CD4-positive, alpha-beta T cell (primary cell): ENCODE measurements at places on chromosomes 11 and 22. TPM values are rescaled to one million over a fixed set of nuclear protein-coding genes. Genes with fewer than 3 reads are reported as not detected.

Gene SLC22A8
- not detected for total RNA-seq

Gene MRGPRE
- total RNA-seq: not detected

Gene RFPL2
- 0.30 TPM for total RNA-seq

Gene LRRC51
- 1.1 TPM for total RNA-seq

Gene SCN3B
- not detected for total RNA-seq

Gene CD82
- 37.3 TPM for total RNA-seq
